ENCODE measurements at places on chromosomes 4 and X.

GRCh38 chr4:153294631-153295030 lies 49.9 kb upstream of the MND1 start:
- no peak for DNase-seq

- DNase-seq, result no peak
Measured at GRCh38 chr4:113882668-113883067, 96.8 kb downstream of the ARSJ start.

DNA sequence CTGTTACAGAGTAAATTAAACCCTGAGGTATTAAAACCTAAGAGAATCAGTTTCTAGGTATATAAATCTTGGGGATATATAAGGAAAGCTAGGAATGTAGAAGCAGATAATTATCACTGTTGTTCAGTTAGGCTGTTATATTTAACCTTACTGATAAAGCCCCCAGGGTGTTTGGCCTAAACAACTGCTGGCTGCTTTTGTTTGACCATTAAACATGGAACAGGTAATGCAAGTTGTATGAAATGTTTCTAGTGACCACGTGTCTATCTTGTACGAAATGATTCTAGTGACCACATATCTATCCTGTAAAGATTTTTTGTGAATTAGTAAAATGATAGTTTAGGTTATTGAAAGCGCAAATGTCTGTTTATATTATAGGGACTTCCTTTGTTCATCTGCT lies 52.6 kb downstream of the SGMS2 start:
- no peak for DNase-seq

DNA sequence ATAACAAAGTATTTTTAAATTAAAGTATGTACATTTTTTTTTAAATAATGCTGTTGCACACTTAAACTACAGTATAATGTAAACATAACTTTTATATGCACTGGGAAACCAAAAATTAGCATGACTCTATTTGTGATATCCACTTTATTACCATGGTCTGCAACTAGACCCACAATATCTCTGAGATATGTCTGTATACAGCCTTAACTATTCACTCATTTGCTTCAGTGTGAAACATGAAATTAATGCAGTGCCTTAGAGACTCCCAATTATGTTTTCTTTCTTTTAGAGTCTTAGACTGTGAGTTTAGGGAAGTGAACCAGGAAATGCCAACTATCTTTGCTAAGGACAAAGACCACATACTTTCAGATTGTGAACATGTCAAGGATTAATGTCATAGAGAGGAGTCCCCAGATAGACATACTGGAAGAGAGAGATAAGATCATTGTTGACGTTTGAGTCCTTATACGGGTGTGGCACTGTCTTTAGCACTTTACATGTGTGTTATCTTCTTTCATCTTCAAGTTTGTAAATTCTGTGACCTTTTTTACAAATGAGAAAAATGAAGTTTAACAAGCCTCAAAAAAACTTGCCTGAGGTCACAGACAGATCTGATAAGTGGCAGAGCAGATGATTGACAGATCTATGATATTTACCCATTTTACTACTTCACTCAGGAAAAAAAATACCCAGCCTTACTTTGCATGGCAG lies 23.2 kb downstream of the CXorf58 start:
- DNase-seq, result peak; percentile 23

DNA sequence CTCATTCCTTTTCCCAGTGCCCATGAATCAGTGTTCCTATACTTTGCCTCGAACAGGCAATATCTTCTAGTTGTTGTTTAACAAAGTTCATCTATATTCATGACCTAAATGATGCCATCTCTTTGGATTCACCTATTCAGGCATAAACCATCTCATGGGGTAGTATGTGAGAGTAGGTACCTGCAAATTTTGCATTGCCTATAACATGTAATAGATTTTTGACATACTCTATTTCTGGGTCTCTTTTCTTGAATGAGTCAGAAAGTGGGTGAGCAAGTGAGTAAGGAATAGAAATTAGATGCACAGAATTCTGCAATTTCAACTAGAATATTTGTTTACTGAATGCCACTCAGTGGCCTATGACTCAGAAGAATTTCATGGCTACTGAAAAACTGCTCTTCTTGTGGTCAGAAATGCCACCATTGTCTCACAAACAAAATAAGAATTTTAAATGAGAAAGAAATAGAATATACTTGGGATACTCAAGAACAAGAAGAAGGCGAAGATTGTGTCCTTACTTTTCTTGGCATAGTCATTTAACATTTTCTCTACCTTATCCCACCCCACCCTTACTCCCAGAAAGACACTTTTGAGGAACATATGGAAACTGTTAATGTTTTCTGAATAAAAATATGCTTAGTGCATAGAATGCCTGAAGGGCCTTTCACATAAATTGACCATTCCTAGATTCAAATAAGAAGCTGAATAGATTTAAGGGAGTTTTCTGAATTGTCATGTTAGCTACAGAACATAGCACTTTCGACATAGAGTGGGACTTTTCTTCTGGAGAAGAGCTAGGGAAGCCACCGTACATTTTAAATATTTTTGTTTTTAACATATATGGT lies 86.8 kb downstream of the HHIP start:
- no peak for DNase-seq

DNA sequence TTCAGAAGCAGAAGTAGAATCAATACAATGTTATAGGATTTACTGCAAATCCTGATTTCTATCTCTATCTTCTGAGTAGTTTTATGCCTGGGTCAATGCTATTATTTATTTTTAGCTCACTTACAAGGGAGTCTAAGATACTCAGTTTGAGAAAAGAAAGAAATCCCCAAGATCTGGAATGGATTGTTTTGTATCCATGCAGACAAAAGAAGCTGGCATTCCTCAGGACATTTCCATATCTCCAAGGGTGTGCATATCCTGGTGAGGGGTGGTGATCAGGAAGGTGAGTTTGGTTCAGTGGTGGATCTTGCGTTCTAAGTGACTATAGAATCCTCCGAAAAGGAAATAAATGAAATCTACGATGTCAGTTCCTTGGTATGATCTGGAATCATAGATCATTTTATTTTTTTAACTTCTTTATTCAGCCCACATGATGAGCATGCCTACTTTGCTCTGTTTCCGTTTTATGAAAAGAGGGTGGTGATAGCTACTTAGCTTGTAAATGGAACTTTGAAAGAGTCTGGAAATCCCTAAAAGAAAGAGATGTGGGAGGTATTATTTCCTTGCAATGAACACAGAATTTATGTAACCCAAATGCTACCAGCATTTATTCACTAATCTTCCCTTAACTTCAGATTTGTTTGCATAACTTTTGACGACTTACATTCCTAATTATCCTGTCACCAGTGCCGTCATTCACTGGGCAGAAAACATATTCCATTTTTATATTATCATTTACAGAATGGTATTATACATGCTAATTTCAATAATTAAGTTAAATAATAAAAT lies 81.1 kb upstream of the RAPGEF2 start:
- DNase-seq, result no peak

DNA sequence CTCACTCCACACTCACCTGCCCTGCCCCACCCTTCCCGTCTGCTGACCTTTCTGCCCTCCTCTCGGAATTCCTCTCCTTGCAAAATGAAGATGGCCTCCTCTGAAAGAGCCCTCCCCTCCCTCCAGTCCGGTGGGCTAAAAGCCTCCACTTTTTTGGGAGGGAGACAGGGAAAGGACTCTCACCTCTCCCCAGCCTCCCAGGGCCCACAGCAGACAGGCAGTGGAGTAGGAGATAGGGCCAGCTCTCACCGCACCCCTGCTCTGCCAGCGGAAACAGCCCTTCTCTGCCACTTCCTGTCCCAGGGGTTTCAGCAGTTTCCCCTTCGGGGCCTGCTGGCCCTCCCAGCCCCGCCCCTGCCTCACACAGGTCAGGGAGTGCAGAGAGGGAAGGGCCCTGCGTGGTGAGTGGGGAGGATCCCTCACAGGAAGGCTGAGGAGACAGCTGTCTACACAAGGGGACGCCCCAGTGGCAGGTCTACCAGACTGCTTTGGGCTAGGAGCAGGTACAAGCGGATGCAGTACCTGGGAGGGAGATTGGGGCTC lies 18.2 kb downstream of the ELF4 start:
- peak; percentile 89 for DNase-seq

DNA sequence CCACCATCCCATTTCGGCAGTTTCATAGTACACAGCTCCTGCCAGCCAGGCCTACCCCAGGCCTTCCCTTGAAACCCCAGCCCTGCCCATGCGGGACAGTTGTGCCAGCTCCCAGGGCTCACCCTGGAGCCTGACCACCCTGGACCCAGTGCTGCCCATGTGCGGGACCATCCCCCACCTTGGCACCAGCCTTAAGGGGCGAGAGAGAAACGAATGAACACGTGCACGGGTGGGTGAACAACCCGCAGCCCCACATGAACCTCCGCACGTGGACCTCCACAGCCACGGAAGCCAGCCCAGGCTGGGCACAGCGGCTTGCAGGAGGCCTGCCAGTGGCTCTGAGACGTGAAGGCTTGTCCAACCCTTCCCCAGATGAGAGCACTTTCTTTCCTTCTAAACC lies 76.0 kb upstream of the MXD4 start:
- no peak for DNase-seq

Measured in CD4-positive, alpha-beta T cell treated with Interleukin-4 for 4 hours (primary cell).